ENCODE measurements at places on chromosomes 7 and 10.

DNA sequence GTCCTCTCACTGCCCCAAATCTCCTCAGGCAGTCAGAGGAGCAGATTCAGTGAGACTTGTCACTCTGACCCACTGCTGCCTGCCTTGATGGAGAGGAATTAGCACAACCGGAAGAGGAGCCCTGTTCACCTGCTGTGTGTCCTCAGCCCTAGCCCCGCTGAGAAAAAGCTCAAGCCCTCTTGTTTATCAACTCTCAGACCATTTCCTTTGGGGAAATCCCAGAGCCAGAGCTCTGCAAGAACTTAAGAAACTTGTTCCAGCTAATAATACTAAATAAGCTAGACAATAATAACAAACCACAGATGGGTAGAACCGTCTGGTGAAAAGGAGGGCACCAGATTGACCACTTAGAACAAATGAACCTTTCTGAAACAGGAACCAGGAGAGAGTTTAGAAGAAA lies 37.7 kb upstream of the ITGB1 start:
- peak; percentile 25 for DNase-seq

GRCh38 chr7:38893061-38893460 lies 15.9 kb downstream of the VPS41 start:
- no peak for DNase-seq

DNA sequence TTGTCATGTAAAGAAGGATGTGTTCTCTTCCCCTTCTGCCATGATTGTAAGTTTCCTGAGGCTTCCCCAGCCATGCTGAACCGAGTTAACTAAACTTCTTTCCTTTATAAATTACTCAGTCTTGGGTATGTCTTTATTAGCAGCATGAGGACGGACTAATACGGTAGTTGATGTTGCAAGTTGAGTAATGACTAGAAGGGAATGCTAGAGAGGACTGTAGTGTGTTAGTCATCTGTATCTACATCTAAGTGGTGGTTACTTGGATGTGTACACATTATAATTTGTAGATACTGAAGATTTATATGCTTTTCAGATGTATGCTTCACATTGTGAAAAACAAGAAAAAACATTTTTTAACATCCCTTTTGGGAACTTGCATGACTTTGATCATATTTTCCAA lies 244.6 kb downstream of the POLR1F start:
- no peak for DNase-seq

- no peak for DNase-seq
Observed at GRCh38 chr7:43636093-43636492, 53.2 kb downstream of the STK17A start.

DNA sequence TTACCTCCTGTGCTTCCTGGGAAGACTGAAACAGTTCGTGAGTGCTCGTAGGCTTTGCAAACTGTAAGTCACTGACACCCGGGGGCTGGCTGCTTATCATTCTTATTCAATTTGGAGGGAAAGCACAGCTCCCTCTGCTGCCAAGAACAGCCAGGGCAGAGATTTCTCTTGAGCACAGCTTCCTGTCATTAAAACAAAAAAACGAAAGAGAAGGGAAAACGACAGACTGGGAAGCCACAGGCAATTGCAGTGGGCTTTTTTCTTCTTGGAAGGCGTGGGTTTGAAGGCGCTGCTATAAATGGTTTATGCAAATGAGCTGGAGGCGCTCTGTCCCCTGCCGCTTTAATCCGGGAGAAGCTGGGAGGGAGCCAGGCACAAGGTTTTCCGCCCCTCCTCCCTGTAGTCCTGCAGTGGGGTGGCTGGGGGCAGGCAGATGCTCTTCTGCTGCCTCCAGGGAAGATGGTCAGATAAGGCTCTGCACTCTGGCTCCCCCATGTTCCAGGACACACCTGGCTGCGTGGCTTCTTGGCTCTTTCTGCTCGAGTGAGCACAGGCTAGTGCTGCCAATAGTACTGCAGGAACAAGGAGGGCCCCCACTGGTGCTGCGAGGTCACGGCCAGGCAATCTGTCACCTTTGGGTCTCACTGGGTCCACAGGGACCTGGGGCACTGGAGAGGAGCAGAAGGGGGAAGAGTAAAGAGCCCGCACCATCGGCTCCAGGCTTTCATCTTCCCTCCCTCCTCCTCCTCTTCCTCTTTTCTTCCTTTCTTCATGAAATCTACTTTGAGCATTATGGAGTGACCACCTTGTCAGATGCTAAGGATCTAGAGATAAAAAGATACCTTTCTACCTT lies 49.5 kb downstream of the NEURL1 start:
- DNase-seq, result peak; percentile 44

GRCh38 chr10:127485153-127485857 lies 63.8 kb upstream of the NPS start:
- no peak for DNase-seq

DNA sequence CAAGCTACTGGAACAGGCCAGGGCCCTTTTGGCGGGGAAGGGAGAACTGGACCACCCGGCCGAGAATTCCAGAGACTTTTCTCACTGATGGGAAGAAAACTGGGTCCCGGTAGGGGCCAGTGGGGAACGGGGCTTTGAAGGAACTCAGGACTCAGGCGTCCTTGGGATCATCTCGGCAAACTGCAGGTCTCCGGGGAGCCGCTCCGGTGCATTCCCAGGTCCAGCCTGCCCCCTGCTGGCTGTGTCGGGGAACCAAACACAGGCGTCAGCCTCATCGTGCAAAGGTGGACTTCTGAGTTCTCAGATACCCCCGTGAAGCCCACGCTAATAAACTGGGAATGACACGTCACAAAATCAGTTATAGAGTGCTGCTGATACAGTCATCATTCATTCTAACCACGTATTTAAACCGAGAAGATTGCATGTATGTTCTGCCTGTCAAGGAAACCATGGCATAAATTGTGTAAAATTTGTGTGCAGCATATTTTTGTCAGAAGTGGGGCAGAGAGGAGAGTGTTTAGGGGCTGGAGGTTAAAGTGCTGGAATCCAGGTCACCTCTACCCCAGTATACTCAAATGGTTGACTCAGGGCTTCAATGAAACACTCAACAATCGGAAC lies 76.1 kb upstream of the CPXM2 start:
- peak; percentile 46 for DNase-seq

DNA sequence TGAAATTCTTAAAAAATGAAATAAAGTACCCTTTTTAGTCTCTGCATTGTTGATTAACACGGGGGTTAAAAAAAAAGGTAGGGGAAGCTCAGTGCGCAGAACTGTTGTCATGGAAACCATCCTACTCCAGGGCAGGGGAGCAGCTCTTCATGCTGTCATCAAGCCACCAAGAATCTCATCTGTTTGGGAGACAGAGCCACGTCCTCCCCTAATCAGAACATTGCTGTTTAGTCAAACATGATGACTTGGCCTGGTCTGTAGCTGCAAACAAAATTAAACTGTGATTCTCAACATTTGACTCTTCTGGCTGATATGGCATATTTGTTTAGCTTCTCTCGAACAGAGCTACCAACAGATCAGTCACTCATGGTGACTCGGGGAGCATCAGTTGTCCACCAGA lies 254.4 kb upstream of the KLF14 start:
- peak; percentile 52 for DNase-seq

DNA sequence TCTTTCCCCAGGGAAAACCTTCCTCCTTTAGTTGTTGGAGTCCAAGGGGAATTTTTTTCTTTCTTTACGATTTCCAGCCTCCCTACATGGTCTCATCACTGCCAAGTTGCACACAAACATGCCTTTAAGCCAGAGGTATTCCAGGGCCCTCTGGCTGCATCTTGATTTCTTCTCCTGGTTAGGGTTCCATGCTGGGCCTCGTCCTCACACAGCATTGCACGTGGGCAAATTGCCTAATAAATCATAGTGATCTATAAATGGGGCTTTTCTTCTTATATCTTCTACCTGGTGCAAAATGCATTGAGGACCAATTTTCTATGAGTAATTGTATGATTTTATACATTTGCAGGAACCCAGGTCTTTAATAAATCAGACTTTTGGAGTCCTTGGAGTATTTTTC lies 284.2 kb downstream of the C7orf25 start:
- DNase-seq, result no peak

GRCh38 chr7:5217851-5218331 lies 27.9 kb downstream of the WIPI2 start:
- DNase-seq, result no peak

DNA sequence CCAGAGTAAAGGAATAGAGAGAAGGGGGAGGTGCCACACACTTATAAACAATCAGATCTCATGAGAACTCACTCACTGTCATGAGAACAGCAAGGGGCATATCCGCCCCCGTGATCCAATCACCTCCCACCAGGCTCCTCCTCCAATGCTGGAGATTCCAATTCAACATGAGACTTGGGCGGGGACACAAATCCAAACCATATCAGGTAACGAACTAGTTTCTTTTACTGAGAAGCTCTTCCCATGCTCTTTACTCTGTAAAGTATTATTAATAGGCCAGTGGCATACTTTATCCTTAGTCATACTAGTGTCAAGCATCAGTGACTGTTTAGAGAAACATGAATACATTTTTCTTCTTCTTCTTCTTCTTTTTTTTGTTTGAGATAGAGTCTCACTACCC lies 39.4 kb upstream of the ZNF488 start:
- no peak for DNase-seq

DNA sequence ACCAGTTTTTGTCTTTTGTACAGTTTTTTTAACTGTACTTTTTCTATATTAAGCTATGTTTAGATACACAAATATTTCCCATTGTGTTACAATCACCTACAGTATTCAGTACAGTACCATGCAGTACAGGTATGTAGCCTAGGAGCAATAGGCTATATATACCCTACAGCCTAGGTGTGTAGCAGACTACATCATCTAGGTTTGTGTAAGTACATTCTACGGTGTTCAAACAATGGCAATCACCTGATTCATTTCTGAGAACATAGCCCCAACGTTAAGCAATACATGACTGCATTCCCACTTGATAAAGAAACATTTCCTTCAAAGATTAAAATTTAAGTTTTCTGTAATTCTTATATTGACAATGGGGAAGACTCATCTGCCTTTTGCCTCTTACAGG lies 89.4 kb downstream of the TRIL start:
- no peak for DNase-seq

GRCh38 chr10:775245-776075 lies 86.0 kb upstream of the DIP2C start:
- no peak for DNase-seq

DNA sequence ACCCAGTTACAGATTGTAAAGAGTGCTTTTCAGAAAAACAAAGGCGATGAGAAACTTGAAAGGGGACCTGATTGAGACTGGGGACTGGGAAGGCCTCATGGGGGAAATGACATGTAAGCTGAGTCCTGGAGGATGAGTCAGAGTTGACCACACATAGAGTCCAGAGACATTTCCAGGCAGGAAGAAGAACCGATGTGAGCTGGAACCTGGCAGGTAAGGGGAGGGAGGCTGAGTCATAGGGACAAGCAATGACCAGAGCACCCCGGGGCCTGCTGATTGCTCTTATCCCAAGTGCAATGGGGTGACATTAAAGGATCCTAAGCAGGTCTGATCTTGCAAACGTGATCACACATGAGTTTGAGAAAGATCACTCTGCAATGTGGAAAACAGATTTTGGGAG lies 11.7 kb downstream of the TLL2 start:
- DNase-seq, result no peak

- DNase-seq, result no peak
Observed at GRCh38 chr7:133827707-133828623, 299.2 kb upstream of the LRGUK start.

- DNase-seq, result no peak
Observed at GRCh38 chr10:31773749-31774298, 154.8 kb downstream of the ARHGAP12 start.

- no peak for DNase-seq
Observed at GRCh38 chr7:123573896-123574467, 16.4 kb upstream of the NDUFA5 start.

- no peak for DNase-seq
Observed at GRCh38 chr7:52463341-52463740, 572.1 kb upstream of the POM121L12 start.

GRCh38 chr7:113774182-113774807 lies 144.5 kb downstream of the PPP1R3A start:
- DNase-seq, result no peak

DNA sequence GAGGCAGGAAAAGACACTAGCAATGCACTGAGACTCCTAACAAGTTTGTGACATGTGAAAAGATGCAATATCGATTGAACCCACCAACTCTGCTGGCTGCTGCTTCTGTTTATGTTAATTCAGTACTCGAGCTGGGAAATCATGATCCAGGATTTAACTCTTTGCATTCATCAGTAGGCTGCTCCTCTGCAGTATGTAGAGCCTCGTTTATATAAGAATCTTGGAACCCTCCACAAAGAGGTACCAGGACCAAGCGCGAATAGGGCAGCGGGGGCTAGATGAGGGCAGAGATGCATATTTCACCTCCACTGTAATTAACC lies 7.8 kb downstream of the PRKAG2 start:
- DNase-seq, result no peak

- no peak for DNase-seq
Observed at GRCh38 chr10:49281461-49281860, 17.5 kb upstream of the C10orf71 start.

DNA sequence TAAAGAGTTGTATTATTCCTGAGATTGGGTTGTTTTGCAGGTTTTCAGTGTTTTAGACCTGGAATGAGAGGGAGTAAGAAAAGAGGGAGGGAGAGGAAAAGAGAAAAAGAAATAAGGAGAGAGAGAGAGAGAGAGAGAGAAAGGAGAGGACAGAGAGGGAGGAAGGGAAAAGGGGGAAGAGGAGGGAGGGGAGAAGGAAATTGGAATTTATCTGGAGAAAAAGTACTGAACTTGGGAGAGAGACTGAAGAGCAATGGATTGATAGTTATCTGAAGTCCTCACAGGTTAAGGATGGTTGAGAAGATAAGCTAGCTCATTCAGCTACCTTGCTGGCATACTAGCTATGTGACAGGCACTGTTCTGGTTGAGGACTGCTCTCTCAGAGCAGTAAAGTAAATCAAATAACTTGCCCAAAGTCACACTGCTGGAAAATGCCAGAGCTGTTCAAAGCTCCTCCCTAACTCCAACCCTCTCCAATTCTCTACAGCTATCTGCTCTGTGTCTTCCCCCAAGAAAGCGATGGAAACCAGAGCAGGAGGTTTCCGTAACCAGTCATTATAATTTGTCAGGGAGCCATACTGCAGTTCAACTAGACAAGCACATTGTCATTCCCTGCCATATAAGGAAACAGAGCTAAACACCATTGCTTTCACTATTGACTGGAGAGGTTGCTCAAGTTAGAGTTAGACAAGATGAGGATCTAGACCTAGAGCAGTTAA lies 10.7 kb downstream of the CALD1 start:
- no peak for DNase-seq

DNA sequence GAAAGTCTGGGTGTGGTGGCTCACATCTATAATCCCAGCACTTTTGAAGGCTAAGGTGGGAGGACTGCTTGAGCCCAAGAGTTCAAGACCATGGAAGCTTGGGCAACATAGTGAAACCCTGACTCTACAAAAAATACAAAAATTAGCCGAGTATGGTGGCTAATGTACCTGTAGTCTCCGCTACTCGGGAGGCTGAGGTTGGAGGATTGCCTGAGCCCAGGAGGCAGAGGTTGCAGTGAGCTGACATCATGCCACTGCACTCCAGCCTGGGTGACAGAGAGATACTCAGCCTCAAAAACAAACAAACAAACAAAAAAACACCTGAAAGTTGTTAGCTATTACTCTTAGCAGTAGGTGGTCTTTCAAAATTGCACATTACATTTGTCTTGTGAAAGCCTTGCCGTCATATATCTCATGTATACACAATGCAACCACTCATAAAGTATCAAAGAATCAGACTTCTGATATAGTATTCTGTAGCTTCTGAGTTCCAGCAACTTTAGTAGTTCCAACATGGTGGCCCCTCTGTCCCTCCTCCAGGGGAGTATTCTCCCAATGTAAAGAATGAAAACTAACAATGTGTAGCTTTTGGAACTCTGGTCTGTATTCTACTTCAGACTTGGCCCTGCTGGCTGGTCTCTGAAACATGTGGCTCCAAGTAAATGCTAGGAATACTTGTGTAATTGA lies 101.5 kb downstream of the ZNF92 start:
- no peak for DNase-seq

GRCh38 chr7:151436446-151437158 lies 3.3 kb downstream of the CRYGN start:
- no peak for DNase-seq

All from B cell (primary cell).